ENCODE measurements at places on chromosomes 13 and 19.

GRCh38 chr13:51793570-51794271, 10.2 kb downstream of the DHRS12 start:
- peak; percentile 66 for DNase-seq

GRCh38 chr13:30371649-30372265, 50.5 kb upstream of the UBE2L5 start:
- peak; percentile 65 for DNase-seq

DNA sequence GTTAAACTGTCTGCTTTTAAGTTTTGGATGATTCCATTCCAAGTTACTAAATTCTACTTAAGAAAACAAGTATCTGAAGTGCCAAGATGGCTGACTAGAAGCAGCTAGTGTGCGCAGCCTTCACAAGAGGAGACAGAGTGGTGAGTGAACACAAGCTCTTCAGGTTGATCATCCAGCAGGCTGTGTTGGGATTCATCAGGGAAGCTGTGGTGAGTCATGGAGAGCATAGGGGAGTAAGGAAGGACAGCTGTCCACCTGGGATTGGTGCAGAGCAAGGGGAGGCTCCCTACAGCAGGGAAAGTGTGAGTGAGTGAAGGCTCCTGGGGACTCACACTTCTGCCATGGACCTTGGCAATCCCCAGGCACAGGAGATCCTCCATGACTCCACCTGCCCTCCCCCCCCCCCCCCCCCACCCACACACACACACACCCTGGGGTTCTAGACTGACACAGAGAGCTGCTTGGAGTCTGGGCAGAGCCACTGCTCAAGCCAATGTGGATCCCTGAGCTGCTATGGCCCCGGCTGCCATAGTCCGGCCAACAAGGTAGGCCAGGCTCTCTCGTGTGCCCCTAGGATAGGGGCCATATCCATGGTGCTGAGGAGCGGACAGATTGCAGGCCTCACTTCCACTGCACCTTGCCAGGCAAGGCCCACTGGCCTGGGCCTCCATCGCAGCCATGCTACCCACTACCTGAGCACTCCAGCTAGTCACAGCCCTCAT, 23.5 kb downstream of the SLC25A15 start:
- no peak for DNase-seq

GRCh38 chr13:113293686-113294085, 3.4 kb upstream of the LAMP1 start:
- no peak for DNase-seq

- peak; percentile 28 for DNase-seq
Observed at GRCh38 chr13:112752711-112753541, 63.1 kb downstream of the ATP11A start.

GRCh38 chr13:91661692-91662490, 263.5 kb downstream of the GPC5 start:
- DNase-seq = no peak

DNA sequence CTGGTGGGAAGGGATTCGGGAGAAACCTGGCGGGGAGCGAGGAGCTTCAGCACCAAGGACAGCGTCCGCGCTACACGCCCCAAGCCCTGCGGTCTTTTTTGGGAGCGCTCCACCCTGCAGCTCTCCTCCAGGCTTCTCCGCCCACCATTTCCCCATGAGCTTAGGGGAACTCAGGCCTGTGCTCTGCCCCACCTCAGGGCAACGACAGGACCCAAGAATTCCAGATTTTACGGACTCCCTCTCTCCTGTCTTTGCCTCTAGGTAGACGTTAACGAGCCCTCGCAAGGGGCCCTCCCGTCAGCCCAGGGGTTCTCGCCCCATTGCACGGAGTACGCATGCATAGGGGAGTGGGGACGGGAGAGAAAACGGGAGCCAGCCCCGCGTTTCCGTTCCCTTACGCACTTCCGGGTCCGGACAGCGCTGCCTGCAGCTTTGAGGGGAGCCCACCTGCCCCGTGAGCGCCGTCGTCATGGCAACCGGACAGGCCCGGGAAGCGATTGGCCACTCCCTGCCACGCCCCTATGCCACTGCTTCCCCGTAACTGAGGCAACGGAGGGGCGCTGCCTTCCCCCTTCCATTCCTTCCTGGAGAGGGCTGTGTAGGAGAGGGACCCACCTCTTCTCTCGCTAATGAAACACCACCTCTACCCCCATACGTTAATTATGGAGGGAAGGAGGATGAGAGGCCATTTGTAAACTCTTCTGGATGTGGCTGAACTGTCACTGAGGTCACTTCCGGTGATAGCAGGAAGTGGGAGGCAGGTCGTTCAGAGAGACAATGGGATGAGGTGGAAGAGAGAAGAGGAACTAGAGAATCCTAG, 20.8 kb downstream of the NOVA2 start:
- peak; percentile 67 for DNase-seq

DNA sequence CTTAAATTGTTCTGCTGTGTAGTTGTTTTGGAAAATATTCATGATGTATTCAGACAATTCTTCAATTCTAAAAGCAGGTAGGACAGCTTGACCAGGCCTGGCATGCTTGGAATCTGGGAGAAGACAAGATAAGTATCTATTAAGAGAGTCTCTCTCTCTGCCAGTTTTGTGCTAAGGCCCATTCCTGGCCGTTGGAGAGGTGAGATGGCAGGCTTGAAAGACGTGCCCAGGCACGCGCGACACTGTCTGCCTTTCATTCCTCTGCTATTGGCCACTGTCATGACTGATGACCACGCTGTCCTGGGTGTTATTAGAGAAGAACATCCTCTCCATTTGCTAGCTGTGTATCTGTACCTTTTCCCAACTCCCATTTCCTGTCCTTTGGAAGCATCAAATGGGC, 90.3 kb downstream of the LHFPL6 start:
- no peak for DNase-seq

GRCh38 chr13:57815600-57815999, 184.1 kb downstream of the PCDH17 start:
- no peak for DNase-seq

GRCh38 chr13:50126993-50127725, 111.9 kb downstream of the KCNRG start:
- DNase-seq = peak; percentile 65

DNA sequence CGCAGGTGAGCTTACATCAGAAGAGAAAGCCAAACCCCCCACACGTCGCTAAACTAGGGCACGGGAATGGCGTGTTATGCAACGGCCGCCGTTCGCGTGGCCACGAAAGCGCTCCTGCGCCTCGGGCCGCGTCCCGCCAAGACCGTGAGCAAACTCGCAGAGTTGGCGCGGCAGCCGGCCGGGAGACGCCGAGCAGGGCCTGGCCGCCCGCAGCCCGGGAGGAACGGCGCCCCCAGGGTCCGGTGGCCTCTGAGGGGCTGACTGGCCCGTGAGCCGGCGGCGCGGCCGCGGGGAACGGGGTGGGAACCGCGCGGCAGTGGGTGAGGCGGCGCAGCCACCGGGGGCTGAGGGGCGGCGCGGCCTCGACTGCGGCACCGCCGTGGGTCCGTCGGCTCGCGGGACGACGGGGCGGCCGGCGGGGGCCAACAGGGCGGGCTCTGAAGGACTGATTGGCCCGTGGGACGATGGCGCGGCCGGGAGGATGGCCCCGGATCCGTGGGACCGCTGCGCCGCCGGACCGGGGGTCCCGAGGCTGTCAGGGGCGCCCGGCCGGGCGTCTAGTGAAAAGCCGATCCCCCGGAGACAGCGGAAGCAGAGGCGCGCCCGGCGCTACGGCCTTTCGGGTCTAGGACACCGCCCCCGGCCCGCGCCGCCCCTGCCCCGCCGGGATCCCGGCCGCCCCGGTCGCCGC, 903 bp downstream of the LATS2 start:
- DNase-seq = peak; percentile 33

GRCh38 chr13:99237981-99238662, 20.1 kb downstream of the GPR18 start:
- DNase-seq = no peak
